ENCODE measurements at places on chromosomes 5 and 9. TPM values are rescaled to one million over a fixed set of nuclear protein-coding genes. Genes with fewer than 3 reads are reported as not detected.

SPARC gene
- total RNA-seq, result not detected

GFPT2 gene
- 0.11 TPM for total RNA-seq

- ATAC-seq, result no peak
Measured at GRCh38 chr5:130337179-130337888, 433.1 kb downstream of the CHSY3 start.

DNA sequence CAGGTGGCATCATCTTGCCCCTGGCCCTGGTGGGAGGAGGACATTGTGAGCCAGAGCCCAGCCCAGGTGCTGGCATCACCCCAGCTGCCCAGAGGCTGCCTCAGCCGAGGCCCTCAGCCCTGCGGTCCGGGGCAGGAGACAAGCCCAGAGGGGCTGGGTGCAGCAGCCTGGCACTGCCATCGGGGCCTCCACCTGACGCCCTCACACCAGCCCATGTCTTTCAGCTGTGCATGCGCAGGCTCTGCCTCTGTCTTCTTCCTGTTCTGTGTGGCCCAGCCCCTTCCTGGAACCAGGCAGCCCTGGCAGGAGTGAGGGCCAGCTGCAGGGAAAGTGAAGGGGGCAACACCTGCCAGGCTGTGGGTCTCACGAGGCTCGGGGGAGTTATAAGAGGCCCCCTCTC is 4.8 kb upstream of the CEL start:
- ATAC-seq, result no peak

MAMDC4 gene
- 27.4 TPM for total RNA-seq

ZBTB26 gene
- 11.3 TPM for total RNA-seq

ZBTB34 gene
- total RNA-seq, result 5.0 TPM

ALDH1A1 gene
- total RNA-seq, result not detected

DNA sequence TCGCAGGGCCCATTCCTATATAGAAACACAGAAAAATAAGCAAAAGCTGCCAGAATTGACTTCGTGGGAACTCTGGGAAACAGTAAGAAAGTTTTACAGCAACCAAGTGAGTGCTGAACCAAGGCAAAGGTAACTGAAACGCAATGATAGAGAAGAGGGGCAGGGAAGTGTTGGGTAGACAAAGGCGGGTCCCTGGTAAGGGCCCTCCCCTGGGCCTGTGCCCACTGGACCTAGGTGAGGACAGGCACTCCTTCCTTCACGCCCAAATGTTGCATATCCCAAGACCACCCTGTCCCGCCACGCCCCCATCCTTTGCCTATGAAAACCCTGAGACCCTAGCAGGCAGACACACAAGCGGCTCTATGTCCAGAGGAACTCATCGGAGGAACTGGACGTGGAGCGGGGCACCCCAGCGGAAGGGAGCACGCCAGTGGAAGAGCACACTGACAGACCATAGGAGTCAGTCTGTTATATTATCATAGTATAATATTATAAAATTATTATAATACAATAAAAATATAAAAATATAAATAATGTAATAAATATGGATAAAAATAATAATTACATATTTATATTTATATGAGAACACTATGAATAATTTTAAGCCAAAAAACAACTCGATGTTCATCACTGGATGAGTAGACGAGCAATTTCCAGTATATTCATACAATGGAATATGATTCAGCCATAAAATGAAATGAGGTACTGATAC is 27.9 kb downstream of the CDKN2A start:
- no peak for ATAC-seq

DNA sequence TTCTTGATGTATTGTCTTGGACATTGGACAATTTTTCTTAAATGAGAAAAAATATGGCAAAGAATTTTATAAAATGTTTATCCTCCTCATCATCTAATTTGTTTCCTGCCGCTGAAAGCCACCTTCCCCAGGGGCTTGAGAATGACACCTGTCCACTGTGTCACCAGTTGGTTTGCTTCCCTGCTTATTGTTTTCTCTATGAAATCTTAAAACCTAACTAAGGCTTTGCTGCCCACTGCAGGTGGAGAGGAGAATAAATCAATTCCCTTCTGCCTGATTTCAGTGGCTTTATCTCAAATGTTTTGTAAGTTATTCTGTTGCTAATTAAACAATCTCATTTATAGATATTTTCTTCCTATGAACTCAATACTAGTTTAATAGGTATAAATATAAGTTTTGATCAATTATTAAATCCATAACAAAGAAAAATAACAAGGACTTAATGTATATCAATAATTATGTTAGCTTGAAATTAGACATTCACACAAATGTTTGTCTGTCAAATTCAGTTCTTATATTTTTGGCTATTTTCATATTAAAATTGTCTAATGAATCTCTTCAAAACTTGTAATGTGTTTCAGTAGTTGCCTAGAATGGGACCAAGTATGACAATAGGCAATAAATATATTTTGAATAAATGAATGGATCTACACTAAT is 822.5 kb downstream of the PTPRD start:
- ATAC-seq, result no peak

All from activated T-helper 17 cell treated with anti-CD3 and anti-CD28 coated beads, Interleukin-2, amount 50 U/mL, for 72 hours (primary cell).